ENCODE measurements at places on chromosomes 6 and 20. TPM values are rescaled to one million over a fixed set of nuclear protein-coding genes. Genes with fewer than 3 reads are reported as not detected.

DNA sequence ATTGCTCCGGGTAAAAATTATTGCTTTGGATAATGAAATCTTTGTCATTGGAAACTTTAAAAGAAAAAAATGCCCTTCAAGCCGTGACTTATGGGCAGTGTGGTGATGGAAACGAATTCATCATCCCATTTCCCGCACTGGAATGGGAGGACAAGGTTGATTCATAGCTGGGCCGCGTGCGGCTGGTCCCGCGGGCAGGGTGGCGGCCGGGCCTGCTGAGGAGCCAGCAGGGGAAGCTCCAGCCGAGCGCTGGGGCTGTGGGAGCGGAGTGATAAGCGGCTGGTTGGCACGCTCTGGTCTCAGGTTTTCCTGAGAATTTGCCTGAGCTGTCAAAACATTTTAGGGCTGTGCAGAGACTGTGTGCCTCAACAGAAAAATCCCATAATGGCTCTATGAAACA lies 351.7 kb downstream of the CDC5L start:
- no peaks in the 10 kb centered on the region for H3K36me3 ChIP-seq
- DNase-seq, result no peak
- no peak overlapping the region for H3K4me3 ChIP-seq
- H3K27me3 ChIP-seq, result no peaks in the 10 kb centered on the region
- no peak overlapping the region for H3K27ac ChIP-seq

Gene AGPAT4
- total RNA-seq, result 2.8 TPM

Gene RAB5IF
- 173 TPM for total RNA-seq

DNA sequence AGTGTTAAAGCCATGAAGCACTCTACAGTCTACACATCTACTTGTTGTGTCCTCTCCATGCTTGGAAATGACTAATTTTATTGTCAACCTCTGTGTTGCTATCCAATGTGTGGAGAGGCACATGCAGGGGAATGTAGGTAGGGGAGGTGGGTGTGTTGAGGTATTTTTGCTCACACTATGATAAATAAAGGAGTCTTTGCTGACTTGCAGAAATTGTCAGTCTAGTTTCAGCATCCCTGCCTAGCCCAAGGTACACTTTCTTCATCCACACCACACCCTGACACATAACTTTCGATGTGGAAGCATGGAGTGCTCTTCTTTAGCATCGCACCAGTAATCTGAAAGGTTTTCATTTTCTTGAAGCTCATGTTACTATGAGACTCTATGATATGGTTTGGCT lies 264.0 kb downstream of the TRDN start:
- no peak overlapping the region for H3K27ac ChIP-seq
- H3K4me1 ChIP-seq, result no peaks in the 10 kb centered on the region
- no peaks in the 10 kb centered on the region for H3K27me3 ChIP-seq
- no peaks in the 10 kb centered on the region for H3K36me3 ChIP-seq
- H3K4me3 ChIP-seq, result no peak overlapping the region

Gene PDYN
- not detected for total RNA-seq

DNA sequence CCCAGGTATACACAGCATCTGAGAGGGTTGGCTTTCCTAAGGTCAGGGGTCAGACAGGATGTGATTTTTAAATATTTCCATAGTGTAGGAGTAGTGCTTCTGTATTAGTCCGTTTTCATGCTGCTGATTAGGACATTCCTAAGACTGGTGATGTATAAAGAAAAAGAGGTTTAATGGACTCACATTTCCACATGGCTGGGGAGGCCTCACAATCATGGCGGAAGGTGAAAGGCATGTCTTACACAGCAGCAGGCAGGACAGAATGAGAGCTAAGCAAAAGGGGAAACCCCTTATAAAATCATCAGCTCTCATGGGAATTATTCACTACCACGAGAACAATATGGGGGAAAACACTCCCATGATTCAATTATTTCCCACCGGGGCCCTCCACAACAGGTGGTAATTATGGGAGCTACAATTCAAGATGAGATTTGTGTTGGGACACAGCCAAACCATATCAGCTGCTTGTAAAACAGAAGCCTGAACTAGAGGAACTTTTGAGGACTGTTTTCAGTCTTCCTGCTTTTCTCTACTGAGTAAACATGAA lies 91.0 kb upstream of the MEI4 start:
- no peaks in the 10 kb centered on the region for H3K27me3 ChIP-seq
- DNase-seq, result no peak
- no peaks in the 10 kb centered on the region for H3K36me3 ChIP-seq
- H3K4me3 ChIP-seq, result no peak overlapping the region
- no peak overlapping the region for H3K27ac ChIP-seq

- no peak for DNase-seq
- H3K4me3 ChIP-seq, result no peak overlapping the region
- H3K36me3 ChIP-seq, result no peaks in the 10 kb centered on the region
- H3K27ac ChIP-seq, result no peak overlapping the region
- no peaks in the 10 kb centered on the region for H3K4me1 ChIP-seq
- no peaks in the 10 kb centered on the region for H3K27me3 ChIP-seq
Measured at GRCh38 chr6:75128878-75129570, 76.8 kb downstream of the COL12A1 start.

DNA sequence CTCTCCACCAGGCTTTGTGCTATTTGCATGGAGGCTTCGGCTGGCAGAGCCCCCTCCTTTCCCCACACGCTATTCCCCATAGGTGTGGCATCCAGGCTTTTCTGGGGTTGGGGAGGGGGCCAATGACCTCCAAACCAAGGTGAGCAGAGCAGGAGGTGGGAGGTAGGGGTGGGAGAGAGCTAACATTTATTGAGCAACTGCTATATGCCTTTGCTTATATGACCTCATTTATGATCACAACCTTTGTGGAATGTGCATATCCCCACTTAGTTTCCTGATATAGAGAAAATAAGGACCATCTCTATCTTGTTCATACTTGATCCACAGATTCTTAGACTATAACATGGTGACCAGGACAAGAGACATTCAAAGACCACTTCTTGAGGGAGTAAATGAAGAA lies 17.8 kb upstream of the SLC22A7 start:
- H3K4me1 ChIP-seq, result peaks cover 11% of the 10 kb centered on the region
- no peak overlapping the region for H3K4me3 ChIP-seq
- no peak overlapping the region for H3K27ac ChIP-seq
- no peak for DNase-seq
- peaks cover 12% of the 10 kb centered on the region for H3K27me3 ChIP-seq

Gene RHAG
- total RNA-seq, result not detected

Gene CCN6
- not detected for total RNA-seq

DNA sequence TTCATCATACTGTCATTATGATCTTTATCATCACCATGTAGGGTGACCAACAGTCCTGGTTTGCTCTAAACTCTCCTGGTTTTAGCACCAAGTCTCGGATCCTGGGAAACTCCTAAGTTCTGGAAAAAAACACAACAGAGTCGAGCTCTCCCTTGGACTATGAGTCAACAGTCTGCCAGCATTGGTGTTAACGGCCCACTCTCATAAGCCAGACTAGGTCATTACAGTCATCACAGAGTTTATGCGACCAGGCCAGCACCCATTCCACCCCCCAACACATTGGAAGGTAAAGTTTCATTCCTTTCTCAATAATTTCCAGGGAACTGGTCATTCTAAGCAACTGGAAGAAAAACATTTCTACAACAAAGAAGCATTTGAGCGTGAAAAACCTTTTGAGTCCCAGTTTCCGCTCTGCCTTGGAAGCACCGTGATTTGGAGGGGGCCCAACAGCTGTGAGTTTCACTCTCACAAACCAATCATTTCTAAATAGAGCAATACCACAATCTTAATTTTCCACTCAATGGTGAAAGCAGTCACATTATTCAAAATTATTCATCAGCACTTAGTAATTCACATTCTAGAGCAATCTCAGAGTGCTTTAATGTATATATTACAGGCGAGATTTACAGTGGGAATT lies 445.0 kb downstream of the CDH26 start:
- no peaks in the 10 kb centered on the region for H3K27me3 ChIP-seq
- H3K4me1 ChIP-seq, result no peaks in the 10 kb centered on the region
- no peak for DNase-seq
- no peak overlapping the region for H3K27ac ChIP-seq
- H3K4me3 ChIP-seq, result no peak overlapping the region

DNA sequence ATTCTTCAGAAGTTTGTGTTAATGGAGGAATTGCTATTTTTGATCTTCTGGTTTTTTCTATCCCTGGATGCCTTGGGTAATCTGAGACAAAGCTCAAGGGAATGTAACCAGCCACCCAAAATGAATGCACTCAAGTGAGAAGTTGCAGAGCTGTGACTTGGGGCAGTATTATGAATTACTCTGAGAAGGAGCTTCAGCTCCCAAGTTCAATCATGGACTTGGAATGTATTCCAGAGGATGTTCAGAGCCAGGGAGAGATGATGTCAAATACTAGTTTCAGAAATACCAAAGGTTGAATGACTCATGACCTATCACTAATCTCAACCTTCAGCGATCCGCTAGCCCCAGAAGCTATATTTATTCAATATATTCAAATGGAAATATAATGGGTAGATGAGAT lies 375.2 kb upstream of the PLCB4 start:
- H3K27me3 ChIP-seq, result no peaks in the 10 kb centered on the region
- H3K4me3 ChIP-seq, result no peak overlapping the region
- DNase-seq, result no peak

Gene IP6K3
- total RNA-seq, result not detected

Gene FGD2
- total RNA-seq, result 1.2 TPM

DNA sequence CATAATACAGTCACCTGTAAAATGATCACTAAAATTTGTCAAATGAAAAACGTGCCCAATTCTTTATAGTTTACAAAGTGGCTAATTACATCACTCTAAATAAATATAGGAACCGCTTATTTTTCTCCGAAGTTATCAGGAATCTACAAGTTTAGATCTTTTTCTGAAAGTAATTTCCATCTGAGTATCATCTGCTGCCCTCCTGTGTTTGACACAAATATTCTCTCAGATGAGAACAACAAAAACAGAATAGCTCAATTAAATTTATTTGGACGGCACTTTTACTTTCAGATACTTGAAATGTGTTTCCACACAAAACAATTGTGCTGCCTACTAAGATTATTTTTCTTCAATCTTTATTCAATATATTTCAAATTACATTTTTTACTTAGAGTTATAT lies 5.0 kb downstream of the SF3B5 start:
- no peak overlapping the region for H3K27ac ChIP-seq
- no peak overlapping the region for H3K4me3 ChIP-seq
- H3K27me3 ChIP-seq, result no peaks in the 10 kb centered on the region
- peaks cover 18% of the 10 kb centered on the region for H3K4me1 ChIP-seq
- DNase-seq, result no peak

DNA sequence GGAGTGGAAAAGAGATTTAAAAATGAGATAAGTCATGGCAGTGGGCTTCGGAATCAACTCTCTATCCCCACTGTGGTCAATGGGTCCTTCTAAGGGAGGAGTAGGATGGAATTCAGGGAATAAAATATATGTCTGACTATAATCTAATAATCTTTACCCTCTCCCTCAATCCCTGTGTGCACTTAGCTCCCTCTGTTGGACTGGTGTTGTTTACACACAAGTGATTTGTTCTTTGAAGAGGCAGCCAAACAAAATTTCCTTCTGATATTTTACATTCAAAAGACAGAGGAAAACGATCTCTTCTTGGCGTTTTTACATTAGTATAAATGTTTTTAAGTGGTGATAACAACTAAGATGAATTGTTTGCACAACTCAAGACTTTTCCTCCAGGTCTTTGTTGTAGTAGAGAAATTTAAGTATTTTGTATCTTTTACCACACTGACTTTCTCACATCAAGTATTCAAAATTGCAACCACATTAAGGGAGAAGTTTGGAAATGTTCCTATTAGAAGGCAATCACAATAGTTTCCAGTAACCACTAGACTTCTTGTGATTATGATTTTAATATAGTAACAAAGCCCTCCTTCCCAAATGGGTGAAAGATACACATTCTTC lies 317.8 kb downstream of the CENPW start:
- H3K27me3 ChIP-seq, result no peaks in the 10 kb centered on the region
- H3K27ac ChIP-seq, result no peak overlapping the region

Gene PAK5
- total RNA-seq, result not detected

Gene PKIB
- not detected for total RNA-seq

Gene FAM184A
- 2.2 TPM for total RNA-seq

- H3K4me3 ChIP-seq, result no peak overlapping the region
- H3K27ac ChIP-seq, result no peak overlapping the region
- H3K4me1 ChIP-seq, result no peaks in the 10 kb centered on the region
- no peaks in the 10 kb centered on the region for H3K27me3 ChIP-seq
- no peaks in the 10 kb centered on the region for H3K36me3 ChIP-seq
Measured at GRCh38 chr6:46894433-46894832, 27.3 kb downstream of the ADGRF5 start.

Gene SALL4
- not detected for total RNA-seq

GRCh38 chr20:44035924-44036323 lies 121.3 kb downstream of the TOX2 start:
- H3K27me3 ChIP-seq, result no peaks in the 10 kb centered on the region
- no peaks in the 10 kb centered on the region for H3K36me3 ChIP-seq
- no peaks in the 10 kb centered on the region for H3K4me1 ChIP-seq

- no peaks in the 10 kb centered on the region for H3K4me1 ChIP-seq
- no peak for DNase-seq
- H3K4me3 ChIP-seq, result no peak overlapping the region
- no peak overlapping the region for H3K27ac ChIP-seq
Measured at GRCh38 chr6:71197780-71198179, 90.8 kb upstream of the OGFRL1 start.

- H3K36me3 ChIP-seq, result no peaks in the 10 kb centered on the region
- no peaks in the 10 kb centered on the region for H3K27me3 ChIP-seq
- no peak overlapping the region for H3K4me3 ChIP-seq
- H3K27ac ChIP-seq, result no peak overlapping the region
- DNase-seq, result no peak
Measured at GRCh38 chr6:111254004-111254778, 166.9 kb downstream of the SLC16A10 start.

Gene SLC52A3
- not detected for total RNA-seq

DNA sequence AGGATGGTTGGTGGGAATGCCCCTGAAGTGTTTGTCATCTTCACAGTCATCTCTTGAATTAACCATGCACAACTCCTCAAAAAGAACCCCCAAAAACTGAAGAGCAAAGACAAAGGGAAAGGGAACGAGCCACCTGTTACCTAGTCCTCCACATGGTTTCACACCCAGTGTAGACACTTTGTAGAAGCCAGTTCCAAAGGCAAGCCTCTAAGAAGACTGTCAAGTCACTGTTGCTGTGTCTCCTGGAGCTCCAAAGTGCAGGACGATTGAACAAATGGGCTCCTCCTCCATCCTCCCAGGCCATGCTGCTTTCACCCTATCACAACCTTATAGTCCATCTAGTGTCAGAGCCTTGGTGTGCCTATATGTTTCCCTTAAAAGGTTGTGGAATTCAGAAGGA lies 277.6 kb upstream of the PRDM1 start:
- H3K27ac ChIP-seq, result no peak overlapping the region
- H3K27me3 ChIP-seq, result no peaks in the 10 kb centered on the region
- H3K36me3 ChIP-seq, result no peaks in the 10 kb centered on the region
- H3K4me3 ChIP-seq, result no peak overlapping the region
- DNase-seq, result no peak

- H3K27me3 ChIP-seq, result no peaks in the 10 kb centered on the region
- H3K36me3 ChIP-seq, result no peaks in the 10 kb centered on the region
- peak overlapping the region; percentile 61 for H3K4me3 ChIP-seq
- peak; percentile 32 for DNase-seq
Measured at GRCh38 chr20:38874460-38875174, 51.6 kb upstream of the FAM83D start.
